Endothelial cell of umbilical vein (primary cell): ENCODE measurements at places on chromosomes 6 and 20. TPM values are rescaled to one million over a fixed set of nuclear protein-coding genes. Genes with fewer than 3 reads are reported as not detected.

DNA sequence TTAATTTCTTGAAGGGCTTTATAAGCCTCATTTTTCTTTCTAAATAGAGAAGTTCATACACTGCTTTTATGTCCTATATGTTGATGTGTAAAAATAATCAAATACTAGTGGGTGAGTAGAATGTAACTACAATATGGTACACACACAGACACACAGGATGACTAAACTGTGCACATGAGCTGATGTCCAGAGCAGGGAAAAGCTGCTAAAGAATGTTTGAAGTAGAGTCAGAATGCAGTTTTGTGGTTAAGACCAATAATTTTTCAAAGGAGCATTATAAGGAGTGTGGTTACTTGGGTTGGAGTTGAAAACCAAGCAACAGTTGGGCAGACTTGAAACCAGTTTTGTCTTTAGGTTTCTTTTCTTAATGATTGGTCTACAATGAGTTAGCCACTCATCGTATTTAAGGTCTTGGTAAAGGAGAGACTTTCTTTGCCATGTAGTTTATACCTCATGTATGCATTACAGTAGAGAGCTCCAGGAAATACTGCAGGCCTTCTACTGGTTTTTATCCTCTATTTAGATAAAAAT is 196.6 kb downstream of the ESR1 start:
- no peak for DNase-seq

DNA sequence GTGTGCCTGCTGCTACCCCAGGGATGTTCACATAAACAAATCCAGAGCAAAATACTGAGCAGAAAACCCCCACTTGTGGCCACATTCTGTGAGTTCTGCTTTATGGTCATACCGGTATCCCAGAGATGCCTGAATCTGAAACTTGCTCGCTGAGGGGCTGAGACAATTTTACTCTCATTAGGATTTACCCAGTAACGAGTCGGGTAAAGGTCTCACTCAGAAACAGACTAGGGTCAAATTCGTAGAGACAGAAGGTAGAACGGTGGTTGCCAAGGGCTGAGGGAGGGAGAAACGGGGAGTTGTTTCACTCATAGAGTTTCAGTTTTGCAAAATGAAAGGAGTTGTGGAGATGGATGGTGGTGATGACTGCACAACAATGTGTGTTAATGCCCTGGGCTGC is 45.4 kb upstream of the NKX2-2 start:
- DNase-seq, result no peak

DNA sequence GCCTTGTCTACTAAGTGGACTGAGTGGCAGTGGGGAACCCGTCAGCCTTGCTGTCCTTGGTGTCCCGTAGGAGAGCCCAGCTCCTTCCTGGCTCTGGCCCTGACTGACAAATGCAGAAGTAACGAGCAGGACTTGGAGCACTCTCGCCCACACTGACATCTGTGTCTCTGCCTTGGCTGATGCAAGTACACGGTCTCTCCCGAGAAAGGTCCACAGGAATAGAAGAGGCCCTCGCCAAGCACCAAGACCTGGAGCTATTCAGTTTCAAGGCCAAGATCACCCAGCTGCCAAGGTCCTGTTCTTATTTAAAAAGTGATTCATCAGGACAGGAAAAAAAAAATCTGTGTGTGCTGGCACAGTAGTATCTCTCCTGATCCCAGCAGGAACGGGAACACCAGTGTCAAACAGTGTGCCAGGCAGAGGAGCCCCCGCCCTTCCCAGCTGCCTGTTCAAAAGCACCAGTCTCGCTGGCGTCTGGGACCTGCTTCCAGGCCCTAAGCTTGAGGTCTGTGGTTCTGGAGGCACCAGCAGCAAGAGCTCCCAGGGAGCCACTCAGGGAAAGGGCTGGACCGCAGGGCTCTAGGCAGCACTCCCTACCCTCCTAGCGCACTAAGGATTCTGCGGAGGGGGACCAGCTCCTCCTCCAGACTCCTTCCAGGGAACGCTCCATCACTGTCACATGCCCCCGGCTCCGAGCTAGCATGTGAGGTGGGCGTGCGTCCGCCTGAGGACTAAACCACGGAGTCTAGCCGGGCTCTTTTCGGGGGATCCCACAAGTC is 376.9 kb downstream of the RNGTT start:
- no peak for DNase-seq

Gene GHRH
- not detected in 2 replicates for total RNA-seq
